Activated naive CD4-positive, alpha-beta T cell treated with anti-CD3 and anti-CD28 coated beads, Interleukin-2, amount 50 U/mL, for 72 hours (primary cell): ENCODE measurements at places on chromosomes 2 and 18. TPM values are rescaled to one million over a fixed set of nuclear protein-coding genes. Genes with fewer than 3 reads are reported as not detected.

Gene GNLY
- 24.0 TPM for total RNA-seq

Gene ARHGEF33
- total RNA-seq, result 0.14 TPM

Gene SMPD4
- 80.4 TPM for total RNA-seq

Gene PLA2R1
- total RNA-seq, result not detected

Gene SIGLEC15
- not detected for total RNA-seq

Gene ALPI
- not detected for total RNA-seq

Gene ELAC1
- total RNA-seq, result 5.1 TPM

Gene IL18RAP
- 2.6 TPM for total RNA-seq

Gene KIF1A
- total RNA-seq, result 6.6 TPM

Gene RMC1
- total RNA-seq, result 54.0 TPM

Gene GFPT1
- 25.1 TPM for total RNA-seq

Gene ASPRV1
- 1.5 TPM for total RNA-seq

Gene VSNL1
- total RNA-seq, result not detected

Gene NTSR2
- not detected for total RNA-seq

Gene TUBA4B
- not detected for total RNA-seq

Gene SLC14A1
- total RNA-seq, result 0.54 TPM

Gene SMYD1
- total RNA-seq, result not detected

Gene KLHL30
- total RNA-seq, result not detected

Gene MPP4
- total RNA-seq, result not detected

Gene RAB6C
- total RNA-seq, result not detected

Gene IL18R1
- total RNA-seq, result 28.3 TPM

Gene ARHGEF4
- 0.20 TPM for total RNA-seq

Gene NEUROD1
- not detected for total RNA-seq

Gene IL36A
- not detected for total RNA-seq

Gene TFPI
- not detected for total RNA-seq

Gene SUCLG1
- 55.6 TPM for total RNA-seq

Gene WDFY1
- 22.5 TPM for total RNA-seq

Gene CD28
- total RNA-seq, result 159 TPM

Gene NR4A2
- 134 TPM for total RNA-seq

Gene OR6B2
- total RNA-seq, result not detected

Gene IHH
- 0.14 TPM for total RNA-seq

Gene CRYGD
- total RNA-seq, result not detected
